ENCODE measurements at places on chromosomes 4 and X.

GRCh38 chrX:130174937-130175336, 3.2 kb downstream of the RAB33A start:
- DNase-seq: no peak

GRCh38 chr4:139915037-139915436, 238.9 kb downstream of the MAML3 start:
- DNase-seq: no peak

DNA sequence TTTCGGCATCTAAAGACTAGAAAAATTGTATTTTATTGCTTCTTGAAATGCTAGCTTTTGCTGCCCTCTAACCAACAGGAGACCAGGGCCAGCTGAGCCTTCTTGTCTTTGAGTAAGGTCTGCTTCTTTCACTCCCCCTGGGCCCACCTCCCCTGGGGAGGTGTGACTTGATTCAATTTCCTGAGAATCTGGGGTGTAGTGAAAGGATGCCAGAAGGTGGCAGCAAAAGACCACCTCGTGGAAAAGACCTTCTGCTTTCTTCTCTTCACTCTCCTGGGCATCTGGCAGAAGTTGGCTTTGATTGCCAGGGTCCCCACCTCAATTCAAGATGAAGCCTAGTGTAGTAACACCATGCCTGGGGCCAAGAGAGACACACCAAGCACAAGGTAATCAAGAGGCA, 96.5 kb upstream of the MAOA start:
- DNase-seq: peak; percentile 42

DNA sequence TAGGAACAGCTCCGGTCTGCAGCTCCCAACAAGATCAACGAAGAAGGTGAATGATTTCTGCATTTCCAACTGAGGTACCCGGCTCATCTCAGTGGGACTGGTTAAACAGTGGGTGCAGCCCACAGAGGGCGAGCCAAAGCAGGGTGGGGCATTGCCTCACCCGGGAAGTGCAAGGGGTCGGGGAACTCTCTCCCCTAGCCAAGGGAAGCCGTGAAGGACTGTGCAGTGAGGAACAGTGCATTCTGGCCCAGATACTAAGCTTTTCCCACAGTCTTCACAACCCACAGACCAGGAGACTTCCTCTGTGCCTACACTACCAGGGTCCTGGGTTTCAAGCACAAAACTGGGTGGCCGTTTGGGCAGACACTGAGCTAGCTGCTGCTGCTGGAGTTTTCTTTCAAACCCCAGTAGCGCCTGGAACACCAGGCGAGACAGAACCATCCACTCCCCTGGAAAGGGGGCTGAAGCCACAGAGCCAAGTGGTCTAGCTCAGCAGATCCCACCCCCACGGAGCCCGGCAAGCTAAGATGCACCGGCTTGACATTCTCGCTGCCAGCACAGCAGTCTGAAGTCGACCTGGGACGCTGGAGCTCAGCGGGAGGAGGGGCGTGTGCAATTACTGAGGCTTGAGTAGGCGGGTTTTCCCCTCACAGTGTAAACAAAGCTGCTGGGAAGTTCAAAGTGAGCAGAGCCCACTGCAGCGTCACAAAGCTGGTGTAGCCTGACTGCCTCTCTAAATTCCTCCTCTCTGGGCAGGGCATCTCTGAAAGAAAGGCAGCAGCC, 84.6 kb downstream of the THOC2 start:
- DNase-seq: peak; percentile 41

DNA sequence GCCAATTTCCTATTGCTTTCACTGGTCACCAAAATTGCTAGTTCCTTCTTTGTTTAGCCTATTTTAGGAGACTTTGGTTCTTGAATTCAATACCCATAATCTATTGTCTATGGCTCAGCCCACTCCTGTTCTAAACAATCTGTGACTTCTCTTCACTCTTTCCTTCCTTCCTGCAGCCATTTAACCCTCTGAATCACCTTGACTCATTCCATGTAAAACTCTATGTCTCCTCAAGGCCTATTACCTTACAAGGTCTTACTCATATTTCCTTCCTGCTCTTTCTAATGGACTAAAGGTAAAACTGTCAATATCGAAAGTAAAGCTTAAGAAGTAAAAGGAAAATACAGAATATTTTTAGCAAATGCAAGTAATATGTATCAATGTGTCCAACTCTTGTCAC, 301.6 kb downstream of the ARHGAP24 start:
- DNase-seq: no peak

GRCh38 chrX:42017971-42018370, 94.6 kb upstream of the CASK start:
- no peak for DNase-seq

DNA sequence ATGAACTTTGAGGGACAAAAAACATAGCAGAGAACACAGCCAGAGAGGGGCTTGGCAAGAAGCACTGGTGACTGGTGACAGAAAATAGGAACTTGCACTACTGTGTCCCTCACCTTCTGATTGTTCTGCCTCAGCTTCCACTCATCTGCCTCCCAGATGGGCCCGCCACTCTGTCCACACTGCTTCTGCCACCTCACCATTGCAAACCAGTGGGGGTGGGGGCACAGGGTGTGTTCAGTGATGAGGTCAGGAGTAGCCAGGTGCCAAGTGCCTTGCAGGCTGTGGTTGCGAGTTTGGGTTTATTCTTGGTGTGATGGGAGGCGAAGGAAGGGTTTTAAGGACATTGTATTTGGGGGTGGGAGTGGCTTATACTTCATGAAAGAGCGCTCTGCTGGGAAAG, 9.1 kb upstream of the UBA1 start:
- DNase-seq: peak; percentile 13

Data from femur (tissue), 1 donor.